ENCODE measurements at places on chromosomes 3 and 15. TPM values are rescaled to one million over a fixed set of nuclear protein-coding genes. Genes with fewer than 3 reads are reported as not detected.

Gene PP2D1
- total RNA-seq, result not detected

Gene BSN
- total RNA-seq, result 0.12 TPM

Gene IL1RAP
- 11.3 TPM for total RNA-seq

Gene ENTPD3
- total RNA-seq, result not detected

Gene EPHA6
- not detected for total RNA-seq

Gene ACY1
- 7.6 TPM for total RNA-seq

Gene SEMA3B
- 1.7 TPM for total RNA-seq

Gene ZNF620
- total RNA-seq, result 2.5 TPM

Gene FBXO40
- 0.39 TPM for total RNA-seq

Gene LMAN1L
- 0.82 TPM for total RNA-seq

Gene HCN4
- total RNA-seq, result not detected

Data from T-helper 17 cell (primary cell).